ENCODE measurements at places on chromosomes 2 and 18. TPM values are rescaled to one million over a fixed set of nuclear protein-coding genes. Genes with fewer than 3 reads are reported as not detected.

DNA sequence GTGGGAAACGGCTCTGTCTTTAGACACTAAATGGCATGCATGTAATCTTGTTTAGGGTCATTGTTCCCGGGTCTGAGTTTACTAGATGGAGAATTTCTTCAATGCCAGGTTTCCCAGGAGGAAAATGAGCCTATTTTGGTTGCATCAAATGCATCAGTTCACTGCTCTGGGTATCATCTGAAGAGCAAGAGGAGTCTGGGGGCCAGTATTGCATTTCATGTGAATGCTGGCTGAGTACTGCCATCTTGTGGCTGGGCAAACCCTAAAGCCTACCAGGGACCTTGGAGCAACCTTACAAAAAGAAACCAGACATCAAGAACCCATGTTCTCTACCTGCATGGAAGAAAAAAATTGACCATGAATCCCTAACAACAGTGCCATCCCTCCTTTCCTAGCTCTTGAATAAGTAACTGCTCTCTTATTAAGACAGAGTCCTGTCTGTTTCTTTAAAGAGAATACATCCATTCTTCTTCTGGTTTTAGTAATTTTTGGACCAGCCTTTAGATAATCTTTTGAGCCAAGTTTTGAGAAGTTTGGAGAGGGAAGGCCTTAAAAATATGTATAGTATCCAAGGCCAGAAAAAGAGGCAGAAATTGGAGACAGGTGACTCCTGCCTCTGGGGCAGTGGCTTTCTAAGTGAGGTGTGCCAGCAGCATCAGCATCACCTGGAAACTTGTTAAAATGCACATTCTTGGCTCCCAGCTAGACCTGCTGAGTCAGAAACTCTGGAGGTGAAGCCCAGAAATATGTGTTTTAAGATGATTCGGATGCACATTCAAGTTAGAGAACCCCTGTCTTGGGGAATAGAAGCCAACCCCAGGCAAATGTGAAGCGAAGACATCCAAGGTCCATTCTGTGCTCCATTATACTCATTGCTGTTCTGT lies 261.0 kb upstream of the CXCR4 start:
- no peak for DNase-seq

DNA sequence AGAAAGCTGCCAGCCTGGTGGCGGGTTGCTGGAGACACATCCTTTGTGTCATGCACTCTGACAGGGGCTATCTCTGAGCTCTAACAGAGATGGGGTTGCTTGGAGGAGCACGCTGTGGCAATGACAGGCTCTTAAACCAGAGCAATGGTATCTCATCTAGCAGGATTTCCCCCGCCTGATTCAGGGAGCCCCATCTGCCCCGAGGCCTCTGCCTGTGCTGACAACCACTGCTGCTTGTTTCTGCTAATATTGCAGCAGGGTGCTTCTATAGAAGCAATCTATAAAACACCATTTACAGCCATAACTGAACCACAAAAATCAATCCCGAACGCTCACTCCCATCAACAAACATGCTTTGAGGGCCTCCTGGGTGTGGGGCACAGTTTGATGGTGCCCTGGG lies 12.8 kb upstream of the DNPEP start:
- no peak for DNase-seq

DNA sequence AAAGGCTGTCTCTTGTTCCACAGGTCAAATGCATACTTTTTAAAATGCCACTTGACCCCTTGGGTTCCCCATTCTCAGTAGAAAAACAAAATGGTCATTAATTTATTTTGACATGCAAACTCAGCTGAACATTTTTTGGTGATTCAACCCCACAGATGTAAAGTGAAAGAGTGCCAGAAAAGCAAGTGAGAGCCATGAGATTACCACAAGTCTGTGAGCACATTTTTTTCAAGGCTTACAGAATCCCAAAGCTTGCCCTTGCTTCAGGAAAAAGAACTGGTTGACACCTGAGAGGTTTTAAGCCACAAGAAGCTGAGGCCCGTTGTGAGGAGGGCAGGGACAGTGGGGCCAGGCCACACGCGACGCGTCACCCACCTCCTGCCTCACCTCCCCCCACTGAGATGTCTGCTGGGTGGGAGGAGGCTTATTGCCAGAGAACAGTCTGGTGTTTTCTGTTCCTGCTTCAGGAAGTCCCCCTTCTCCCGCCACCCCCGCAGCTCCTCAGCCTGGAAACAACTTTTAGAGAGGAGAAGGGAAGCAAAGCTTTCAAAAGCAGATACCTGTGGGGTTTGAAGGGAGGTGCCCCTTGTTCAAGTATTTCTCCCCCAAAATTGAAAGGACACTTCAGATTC lies 70.4 kb upstream of the CYP1B1 start:
- DNase-seq = peak; percentile 60

DNA sequence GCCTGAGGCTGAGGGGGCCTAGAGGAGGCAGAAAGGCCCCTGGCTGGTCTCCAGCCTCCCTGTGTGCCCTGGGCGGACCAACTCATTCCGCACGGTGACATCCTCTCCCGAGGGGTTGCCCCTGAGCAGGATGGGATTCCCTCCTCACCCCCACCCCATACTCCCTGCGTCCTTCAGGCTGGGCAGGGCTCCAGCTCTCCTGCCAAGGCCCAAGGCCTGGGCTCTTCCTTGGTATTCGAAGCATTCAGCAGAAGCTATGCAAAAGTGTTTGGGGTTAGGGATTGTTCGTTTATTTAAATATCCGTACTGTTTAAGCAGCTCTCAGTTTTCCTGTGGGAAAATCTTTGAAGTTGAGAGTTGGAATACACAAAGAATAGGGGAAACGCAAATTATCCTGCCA lies 113.1 kb upstream of the RAB12 start:
- no peak for DNase-seq

GRCh38 chr2:133591164-133591563 lies 22.9 kb upstream of the NCKAP5 start:
- DNase-seq = peak; percentile 24

DNA sequence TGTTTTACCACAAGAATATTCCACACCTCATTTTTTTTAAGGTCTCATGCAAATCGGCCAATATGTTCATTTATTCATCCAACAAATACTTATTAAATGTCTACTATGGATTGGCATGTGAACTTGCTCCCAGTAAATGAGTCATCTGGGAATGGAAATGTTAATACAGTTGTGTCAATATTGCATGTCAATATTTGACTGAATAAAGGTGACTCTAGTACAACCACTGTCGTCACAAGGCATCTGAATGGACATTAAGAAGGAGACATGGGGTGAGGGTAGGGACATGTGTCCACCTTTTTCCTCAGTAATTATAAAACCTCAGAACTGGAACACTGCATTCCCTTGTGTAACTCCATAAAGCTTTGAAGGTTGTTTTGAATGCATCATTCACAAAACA lies 365.4 kb downstream of the ADCYAP1 start:
- no peak for DNase-seq

- DNase-seq = no peak
Observed at GRCh38 chr2:62787386-62787785, 81.9 kb downstream of the EHBP1 start.

REG3A gene
- total RNA-seq = not detected

MYO7B gene
- total RNA-seq = 2.6 TPM

DNA sequence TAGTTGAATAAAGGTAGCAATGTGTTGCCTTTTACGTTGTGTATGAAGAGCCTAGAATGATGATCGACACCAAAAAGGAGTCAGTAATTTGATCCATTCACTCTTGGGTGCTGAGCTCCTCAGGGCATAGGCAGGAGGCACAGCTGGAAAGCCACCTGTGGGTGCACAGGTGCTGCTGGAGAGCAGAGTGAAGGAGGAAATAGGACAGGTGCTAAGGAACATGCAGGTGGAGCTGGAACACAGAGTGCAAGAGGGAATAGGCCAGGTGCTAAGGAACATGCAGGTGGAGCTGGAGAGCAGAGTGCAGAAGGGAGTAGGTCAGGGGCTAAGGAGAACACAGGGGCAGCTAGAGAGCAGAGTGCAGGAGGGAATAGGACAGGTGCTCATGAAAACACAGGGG lies 86.1 kb downstream of the SH3YL1 start:
- no peak for DNase-seq

DNA sequence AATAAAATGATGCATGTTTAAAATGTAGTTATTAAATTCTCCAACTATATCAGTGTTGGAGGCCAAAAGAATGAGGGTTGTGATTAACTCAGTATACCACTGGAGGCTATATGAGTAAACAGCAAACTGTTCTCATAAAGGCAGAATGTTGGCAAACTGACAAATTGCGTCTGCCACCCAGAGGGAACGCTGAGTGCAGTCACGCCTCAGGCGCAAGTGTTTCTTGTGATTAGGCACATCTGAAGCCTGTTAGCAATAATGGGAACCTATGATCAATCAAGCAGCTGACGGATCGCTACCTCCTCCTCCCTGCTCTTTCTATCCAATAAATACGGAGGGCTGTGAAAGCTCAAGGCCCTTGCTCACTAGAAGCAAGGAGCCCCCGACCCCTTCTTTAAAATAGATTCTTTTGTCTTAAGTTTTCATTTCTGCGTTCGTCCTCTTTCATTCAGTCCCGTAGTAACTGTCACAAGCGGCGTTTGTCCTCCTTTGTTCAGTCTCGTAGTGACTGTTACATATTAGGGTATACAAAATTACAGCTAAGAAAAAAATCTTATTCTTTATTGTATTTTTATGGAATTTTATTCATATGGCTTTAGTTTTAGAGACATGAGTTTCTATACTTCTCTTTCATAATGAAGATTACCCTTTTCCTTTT lies 16.3 kb upstream of the RMND5A start:
- DNase-seq = no peak

GRCh38 chr18:73288813-73289212 lies 421.0 kb upstream of the NETO1 start:
- DNase-seq = no peak

DNA sequence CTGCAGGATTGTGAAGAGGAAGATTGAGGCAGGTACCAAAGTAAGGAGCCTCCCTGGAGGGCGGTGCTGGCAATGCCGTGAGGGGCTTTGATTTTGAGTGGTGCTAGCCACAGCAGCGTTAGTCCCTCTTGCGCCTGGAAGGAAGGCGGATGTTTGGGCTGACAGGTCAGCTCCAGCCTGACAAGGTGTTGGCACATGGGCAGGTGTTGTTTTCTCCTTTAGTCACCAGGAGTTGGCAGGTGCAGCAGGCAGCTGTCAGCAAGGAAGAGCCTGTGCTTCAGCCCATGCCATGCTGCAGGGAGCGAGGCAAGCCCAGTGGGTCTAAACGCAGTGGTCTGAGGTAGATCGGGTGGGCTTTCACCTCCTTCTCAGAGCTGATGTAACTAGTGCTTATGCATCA lies 8.5 kb downstream of the SEC11C start:
- no peak for DNase-seq

DNA sequence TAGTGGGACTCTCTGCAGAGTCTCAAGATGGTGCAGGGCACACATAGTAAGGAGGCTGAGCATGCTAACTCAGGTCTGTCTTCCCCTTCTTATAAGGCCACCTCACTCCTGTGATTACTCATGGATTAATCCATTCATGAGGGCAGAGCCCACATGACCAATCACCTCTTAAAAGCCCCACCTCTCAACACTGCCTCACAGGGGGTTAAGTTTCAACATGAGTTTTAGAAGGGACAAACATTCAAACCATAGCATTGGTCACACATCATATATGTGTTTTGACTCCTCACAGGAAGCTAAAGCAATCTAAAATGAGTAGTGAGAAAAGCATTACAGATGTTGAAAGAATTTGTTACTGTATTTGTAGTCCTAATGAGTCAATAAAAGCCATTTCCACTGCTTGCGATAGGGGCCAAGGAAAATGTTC lies 57.5 kb downstream of the DTNA start:
- no peak for DNase-seq

DNA sequence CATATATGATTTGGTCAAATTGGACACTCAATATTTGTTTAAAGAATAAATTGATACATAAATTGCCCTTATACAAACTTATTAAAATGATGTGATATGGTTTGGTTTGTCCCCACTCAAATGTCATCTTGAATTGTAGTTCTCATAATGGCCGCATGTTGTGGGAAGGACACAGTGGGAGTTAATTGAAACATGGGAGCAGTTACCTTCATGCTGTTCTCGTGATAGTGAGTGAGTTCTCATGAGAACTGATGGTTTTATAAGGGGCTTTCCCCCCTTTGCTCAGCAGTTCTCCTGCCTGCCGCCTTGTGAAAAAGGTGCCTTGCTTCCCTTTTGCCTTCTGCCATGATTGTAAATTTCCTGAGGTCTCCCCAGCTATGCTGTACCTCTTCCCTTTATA lies 34.0 kb upstream of the SLC8A1 start:
- DNase-seq = no peak

FRZB gene
- 3.3 TPM for total RNA-seq

PCARE gene
- total RNA-seq = 0.71 TPM

MAP3K19 gene
- 3.8 TPM for total RNA-seq

Data from upper lobe of left lung (tissue), 6 donors.